ENCODE measurements at places on chromosomes 7 and 10. TPM values are rescaled to one million over a fixed set of nuclear protein-coding genes. Genes with fewer than 3 reads are reported as not detected.

TAS2R16 gene
- not detected for polyA plus RNA-seq

ZNF804B gene
- polyA plus RNA-seq, result 0.08 TPM

MEST gene
- 27.4 TPM for polyA plus RNA-seq

SLC25A13 gene
- 6.4 TPM for polyA plus RNA-seq

LIPK gene
- not detected for polyA plus RNA-seq

CPEB3 gene
- 23.4 TPM for polyA plus RNA-seq

TDRD1 gene
- polyA plus RNA-seq, result 3.0 TPM

GPR141 gene
- polyA plus RNA-seq, result not detected

TSPAN13 gene
- 258 TPM for polyA plus RNA-seq

SFMBT2 gene
- 3.3 TPM for polyA plus RNA-seq

Measured in Purkinje cell (primary cell).